Non-pigmented ciliary epithelial cell (primary cell): ENCODE measurements at places on chromosomes 1 and 21.
A peak's percentile ranks its signal among the peaks of the same experiment; 100 is the strongest.

- DNase-seq, result no peak
Observed at GRCh38 chr1:230939806-230940489, 38.7 kb downstream of the TTC13 start.

DNA sequence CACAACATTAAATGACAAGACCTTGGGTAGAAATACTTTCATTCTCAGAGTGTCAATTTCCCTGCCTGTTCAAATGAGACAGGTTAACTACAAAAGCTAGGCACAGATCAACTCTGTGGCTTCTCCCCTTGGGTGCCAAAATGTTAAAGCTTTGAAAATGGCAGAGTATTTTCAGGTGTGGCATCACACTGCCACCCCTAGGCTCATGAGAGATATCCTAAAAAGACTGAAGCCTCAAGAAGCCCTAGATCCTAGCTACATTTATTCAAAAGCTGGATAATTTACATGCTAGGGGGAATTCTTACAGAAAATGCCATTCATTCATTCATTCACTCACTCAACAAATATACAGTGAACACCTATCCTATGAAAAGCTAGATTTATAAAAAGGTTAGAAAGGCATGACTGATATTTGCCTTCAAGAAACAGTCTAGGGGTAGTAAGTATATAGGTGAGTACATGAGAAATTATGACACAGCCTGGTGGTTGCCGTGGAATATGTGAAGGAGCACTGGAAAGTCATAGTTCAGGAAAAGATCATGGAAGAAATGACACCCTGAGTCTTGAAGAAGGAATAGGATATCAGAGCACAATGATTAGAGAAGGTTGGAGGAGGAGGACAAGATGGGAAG is 15.9 kb upstream of the RAB4A start:
- no peak for DNase-seq

GRCh38 chr1:39799770-39800470 is 11.3 kb upstream of the BMP8B start:
- DNase-seq, result peak; percentile 52

DNA sequence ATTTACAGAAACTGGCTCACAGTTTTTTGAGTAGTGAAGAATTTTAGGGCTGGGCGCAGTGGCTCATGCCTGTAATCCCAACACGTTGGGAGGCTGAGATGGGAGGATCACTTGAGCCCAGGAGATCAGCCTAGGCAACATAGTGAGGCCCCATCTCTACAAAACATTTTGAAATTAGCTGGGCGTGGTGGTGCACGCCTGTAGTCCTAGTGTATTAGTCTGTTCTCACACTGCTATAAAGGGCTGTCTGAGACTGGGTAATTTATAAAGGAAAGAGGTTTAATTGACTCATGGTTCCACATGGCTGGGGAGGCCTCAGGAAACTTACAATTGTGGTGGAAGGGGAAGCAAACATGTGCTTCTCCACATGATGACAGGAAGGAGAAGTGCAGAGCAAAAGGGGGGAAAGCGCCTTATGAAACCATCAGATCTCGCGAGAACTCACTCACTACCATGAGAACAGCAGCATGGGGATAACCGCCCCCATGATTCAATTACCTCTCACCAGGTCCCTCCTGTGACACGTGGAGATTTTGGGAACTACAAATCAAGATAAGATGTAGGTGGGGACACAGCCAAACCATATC is 24.4 kb upstream of the DYRK1A start:
- DNase-seq, result no peak

DNA sequence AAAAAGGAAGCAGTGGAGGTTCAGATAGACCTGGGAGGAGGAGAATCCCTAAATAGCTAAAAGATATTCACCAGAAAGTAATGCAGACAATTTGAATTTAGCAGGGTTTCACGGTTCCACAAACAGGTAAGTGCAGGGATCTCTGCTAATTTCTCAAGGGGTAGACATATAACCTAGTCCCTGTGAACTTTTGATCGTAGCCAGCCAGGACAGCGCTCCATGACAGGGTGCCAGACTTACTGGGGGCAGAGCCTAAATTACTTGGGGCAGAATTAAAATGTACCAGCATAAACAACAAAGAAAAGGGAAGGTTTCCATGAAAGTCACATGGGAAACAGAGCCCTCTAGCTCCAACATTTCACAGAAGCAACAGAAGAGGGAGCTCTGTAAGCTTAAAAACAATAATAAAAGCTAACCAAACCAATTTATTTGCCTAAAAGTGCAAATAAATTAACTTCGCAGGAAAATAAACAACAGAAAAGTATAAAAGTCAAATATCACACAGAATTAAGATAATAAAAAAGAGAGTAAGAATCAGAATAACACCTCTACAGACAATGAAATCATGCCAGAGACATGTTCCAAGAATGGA is 198.3 kb downstream of the DUSP10 start:
- DNase-seq, result peak; percentile 18

GRCh38 chr1:65253800-65254319 is 55.5 kb upstream of the DNAJC6 start:
- no peak for DNase-seq

DNA sequence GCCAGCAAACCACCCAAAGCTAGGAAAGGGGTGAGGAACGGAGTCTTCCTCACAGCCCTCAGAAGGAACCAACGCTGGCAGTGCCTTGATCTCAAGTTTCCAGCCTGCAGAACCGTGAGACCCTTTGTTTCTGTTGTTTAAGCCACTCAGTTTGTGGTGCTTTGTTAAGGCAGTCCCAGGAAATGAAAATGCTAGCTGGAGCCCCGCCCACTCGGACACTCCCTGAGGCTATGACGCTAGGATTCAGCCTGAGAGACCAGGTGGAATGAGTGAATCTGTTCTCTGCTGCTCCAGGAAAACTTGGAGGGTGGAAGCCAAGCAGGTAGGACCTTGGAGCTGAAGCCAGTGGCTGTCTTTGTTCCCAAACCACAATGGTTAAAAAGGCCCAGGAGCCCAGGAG is 196.5 kb upstream of the POU3F1 start:
- no peak for DNase-seq

- no peak for DNase-seq
Observed at GRCh38 chr1:154837672-154838171, 32.4 kb downstream of the KCNN3 start.

DNA sequence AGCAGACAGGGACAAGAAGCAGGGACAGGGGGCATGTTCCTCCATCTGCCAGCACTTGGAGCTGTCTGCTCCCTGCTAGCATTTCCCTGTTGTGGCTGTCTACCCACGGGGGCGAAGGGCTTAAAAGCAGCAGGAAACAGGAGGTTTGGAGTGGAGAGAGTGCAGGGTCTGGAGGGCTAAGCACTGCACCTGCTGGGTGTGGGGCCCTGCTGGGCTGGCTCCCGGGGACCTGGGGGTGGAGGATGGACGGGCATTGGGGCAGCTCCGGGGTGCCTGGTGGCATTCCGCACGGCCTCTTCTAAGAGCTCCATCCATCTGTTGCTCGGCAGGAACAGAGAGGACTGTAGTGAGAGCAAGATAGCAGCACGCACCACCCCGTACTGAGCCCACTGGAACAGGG is 21.2 kb downstream of the LRRC71 start:
- no peak for DNase-seq

DNA sequence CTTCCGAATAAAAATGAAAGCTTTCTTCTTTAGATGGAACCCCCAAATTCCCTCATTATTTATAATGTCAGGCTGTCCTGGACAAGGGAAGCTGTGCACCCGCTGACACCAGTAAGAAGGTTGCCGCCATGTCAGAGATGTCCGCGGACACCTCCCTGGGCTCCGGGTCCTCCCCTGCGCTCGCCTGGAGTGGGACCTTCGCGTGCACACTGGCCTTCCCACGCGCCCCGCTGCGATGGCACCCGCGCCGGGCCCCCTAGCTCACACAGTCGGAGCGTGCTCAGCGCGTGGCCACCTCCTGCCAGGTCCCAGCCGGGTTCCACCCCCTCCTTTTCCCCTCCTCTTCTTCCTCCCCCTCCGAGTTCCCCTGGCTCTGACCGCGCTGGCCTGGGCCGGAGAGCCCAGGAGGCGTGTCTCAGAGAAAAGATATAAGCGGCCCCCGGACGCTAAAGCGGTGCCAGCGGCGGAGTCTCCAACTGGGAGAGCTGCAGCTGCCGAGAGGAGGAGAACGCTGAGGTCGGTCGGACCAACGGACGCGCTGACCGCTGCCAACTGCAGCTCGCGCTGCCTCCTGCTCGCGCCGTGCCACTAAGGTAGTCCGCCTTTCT is at the start of gene G0S2:
Gene G0S2 (plus strand): TSS at position 456 of the 608 bp plus-strand sequence. CDS start 273 bp downstream, outside the sequence.
- DNase-seq, result no peak

- no peak for DNase-seq
Observed at GRCh38 chr21:27145134-27145798, 178.4 kb upstream of the ADAMTS5 start.

DNA sequence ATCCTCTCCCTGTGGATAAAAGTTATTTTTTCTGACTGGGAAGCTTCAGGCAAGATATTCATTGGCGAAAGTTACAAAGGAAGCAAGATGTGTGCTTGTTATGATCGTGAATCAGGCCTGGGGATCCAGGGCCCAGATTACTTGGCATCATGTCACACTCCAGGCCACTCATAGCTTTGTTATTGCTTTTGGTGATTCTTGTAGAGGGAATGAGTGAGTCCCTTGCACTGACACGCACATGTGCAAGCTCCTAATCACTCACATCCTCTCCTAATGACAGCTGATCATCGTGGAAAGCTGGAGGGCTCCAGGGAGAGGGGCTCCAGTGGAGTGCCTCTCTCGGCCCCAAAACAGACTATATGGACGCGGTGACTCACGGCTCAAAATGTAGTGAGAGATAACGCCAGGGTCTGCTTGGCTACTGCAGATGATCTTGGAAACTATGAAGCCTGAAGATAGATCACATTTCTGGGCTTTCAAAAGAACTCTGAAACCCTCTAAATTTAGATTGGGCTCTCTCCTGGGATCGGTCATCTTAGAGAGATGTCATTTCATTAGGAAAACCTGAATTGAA is 481.1 kb upstream of the USP24 start:
- DNase-seq, result peak; percentile 60

- no peak for DNase-seq
Observed at GRCh38 chr1:149925345-149925744, 2.3 kb downstream of the SF3B4 start.

GRCh38 chr1:43035821-43036741 is 77.4 kb upstream of the SLC2A1 start:
- DNase-seq, result no peak

DNA sequence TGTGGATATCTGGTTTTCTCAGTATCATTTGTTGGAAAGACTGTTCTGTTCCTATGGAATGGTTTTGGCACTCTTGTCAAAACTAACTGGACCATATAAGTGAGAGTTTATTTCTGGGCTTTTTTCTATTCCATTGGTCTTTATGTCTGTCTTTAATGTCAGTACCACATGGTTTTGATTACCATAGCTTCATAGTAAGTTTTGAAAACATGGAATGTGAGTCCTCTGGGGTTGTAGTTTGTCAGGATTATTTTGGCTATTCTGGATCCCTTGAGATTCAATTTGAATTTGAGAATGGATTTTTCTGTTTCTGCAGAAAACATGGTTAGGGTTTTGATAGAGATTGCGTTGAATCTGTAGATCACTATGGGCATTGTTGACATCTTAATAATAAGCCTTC is 107.9 kb downstream of the ZFYVE9 start:
- DNase-seq, result no peak

- DNase-seq, result no peak
Observed at GRCh38 chr1:157156058-157156541, 17.9 kb upstream of the ETV3 start.

- DNase-seq, result no peak
Observed at GRCh38 chr1:147630447-147630846, 39.9 kb downstream of the ACP6 start.

DNA sequence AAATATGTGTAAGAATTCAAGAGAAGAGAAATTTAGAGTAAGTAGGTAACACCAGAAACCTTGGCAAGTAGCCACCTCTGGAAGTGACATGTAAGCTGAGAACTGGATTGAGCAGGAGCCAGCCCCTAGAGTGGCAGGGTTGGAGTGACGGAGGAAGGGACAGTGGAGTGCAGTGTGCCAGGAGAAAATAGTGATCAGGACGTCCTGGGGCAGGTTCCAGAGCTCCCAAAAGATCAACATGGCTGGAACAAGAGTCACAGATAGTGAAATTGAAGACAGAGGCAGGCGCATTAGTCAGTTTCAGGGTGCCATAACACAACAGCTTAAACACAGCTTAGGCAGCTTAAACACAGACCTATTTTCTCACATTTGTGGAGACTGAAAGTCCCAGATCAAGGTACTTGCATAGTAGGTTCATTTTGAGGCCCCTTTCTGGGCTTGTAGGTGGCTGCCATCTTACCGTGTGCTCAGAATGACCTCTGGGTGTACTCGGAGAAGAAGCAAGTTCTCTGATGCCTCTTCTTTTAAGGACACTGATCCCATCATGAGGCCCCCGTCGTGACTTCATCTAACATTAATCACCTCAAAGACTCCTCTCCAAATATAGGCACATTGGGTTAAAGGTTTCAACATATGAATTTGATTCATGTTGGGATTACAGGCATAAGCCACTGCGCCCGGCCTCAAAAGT is 37.2 kb downstream of the GNPAT start:
- no peak for DNase-seq

DNA sequence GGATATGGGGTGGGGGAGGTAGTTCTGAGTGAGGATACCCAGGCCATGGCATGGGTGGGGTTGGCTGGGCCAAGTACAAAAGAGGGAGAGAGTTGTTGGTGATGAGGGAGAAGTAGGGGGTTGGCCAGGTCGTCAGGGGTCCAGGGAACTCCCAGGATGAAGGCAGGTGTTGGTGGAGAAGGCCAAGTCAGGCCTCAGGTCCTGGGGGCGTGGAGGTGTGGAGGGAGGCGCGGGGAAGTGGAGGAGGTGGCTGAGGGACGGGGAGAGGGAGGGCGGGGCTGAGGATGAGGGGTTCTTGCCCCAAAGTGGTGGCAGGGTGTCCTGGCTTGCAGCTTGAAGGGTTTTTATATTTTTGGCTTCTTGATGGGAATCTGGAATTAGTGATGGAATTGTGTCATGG is 61.1 kb downstream of the FOXO6 start:
- DNase-seq, result no peak

- DNase-seq, result no peak
Observed at GRCh38 chr1:33301273-33301984, 19.5 kb downstream of the A3GALT2 start.

GRCh38 chr1:85806236-85806965 is 98.2 kb upstream of the ZNHIT6 start:
- no peak for DNase-seq

DNA sequence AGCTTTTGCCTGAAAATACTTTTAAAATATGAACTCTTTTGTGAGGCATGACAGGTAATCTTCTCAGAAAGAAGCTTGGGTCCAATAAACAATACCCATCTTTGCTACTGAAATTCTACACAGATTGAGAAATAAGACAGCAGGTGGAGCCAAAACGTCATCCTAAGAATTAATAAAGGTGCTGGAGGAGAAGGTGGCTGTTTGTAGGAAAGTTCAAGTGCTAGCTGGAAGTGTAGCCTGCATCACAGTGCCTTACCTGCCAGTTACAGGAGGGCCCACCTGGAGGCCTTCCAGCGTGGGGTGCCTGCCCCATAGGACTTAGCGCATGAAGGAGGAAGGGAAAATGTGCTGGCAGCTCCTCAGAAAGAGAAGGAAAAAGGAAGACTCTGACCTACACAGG is 93.7 kb downstream of the TTC3 start:
- DNase-seq, result no peak
